NCI-H2081 treated with DMSO at 0.1 percent for 48 hours (cell line): ENCODE measurements at places on chromosomes 7 and 10.

DNA sequence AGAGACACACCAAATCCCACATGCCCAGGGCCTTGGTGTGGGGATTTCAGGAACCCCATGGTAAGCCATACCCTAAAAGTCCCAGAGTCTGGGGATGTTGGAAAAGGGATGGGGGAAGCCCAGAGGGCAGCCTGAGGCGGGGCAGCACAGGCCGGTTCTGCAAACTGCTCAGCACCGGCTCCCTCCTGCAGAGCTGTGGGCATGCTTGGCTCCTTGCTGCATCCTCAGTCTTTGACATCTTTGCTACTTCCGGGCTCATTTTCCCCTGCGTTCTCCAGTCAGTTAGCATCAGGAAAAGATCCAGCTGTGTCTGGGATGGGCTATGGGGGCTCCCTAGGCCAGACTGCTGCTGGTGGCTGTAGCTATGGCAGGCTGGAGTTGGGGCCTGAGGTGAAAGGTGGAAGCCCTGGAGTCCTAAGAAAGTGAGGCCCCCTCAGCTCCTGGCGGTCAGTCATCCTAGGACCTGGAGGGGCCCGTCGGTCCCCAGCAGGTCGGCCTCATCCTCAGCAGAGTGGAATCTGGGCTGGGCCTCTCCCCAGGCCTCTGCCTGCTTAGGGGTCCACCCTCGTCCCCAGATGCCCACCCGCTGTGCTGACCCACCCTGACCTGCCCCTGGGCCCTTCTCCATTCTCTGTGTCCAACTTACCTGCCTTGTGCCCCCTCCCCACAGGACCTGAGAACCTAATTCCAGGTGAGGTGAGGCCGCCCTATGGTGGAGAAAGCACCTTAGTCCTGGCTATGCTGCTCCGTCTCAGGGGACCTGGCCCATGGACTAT is 9.3 kb downstream of the TBATA start:
- no peak for DNase-seq

DNA sequence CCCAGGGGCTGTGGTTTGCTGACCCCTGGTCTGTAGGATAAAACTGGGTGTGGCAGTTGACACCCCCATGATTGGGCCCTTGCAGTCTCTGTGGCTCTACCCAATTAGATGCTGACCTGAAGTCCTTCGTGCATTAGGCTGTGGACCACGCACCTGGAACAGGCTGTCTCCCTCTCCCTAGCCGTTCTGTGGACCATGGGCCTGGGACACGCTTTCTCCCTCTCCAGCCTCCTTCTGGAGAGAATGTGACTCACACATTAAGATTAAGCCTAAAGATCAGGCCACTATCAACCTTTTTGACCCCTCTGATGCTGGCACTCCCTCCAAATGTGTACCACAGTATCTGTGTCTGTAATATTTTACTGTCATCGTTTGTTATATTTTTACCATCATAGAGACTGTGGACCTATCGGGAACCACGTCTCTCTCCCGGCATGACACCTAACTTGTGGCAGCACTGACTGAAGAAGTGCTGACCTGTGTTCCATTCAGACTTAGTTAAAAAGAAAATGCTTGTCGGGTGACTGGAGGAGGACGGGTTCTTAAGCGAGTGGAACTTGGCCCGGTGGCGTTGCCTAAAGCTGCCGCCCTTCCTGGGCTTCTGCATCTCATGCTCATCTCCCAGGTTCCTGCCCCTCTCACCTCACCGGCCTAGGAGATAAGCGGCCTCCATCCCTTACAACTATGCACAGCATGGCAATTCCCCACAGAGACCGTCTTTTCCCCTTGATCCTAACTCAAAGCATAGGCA is 92.8 kb downstream of the WDR37 start:
- DNase-seq, result no peak

GRCh38 chr10:132181691-132182425 is 4.9 kb upstream of the DPYSL4 start:
- DNase-seq, result no peak

DNA sequence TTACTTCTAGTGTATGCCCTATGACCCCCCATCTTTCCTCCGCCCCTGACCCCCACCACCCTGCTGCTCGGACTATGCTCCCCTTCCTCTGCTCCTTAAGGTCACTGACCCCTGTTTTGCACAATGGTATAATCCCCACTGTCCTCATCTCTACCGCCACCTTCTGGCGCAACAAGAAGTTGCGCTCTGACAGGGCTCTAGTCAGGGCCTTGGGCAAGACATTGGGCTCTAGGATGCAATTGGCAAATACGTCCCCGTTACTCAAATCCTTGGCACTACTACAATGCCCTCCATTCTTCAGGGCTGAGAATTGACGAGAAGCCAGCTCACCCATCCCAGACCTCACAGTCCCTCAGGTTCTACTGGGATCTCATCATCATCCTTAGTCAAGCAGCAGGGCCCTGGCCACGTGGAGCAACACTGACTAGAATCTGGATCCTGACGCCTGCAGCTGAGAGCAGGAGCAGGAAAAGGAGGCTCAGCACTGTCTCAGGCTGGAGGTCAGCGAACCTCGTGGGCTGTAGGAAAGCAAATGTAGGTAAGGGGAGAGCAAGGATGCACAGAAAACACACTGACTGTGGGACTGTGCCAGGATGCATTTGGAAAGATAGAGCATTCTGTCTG is 10.6 kb downstream of the LRIT2 start:
- no peak for DNase-seq

DNA sequence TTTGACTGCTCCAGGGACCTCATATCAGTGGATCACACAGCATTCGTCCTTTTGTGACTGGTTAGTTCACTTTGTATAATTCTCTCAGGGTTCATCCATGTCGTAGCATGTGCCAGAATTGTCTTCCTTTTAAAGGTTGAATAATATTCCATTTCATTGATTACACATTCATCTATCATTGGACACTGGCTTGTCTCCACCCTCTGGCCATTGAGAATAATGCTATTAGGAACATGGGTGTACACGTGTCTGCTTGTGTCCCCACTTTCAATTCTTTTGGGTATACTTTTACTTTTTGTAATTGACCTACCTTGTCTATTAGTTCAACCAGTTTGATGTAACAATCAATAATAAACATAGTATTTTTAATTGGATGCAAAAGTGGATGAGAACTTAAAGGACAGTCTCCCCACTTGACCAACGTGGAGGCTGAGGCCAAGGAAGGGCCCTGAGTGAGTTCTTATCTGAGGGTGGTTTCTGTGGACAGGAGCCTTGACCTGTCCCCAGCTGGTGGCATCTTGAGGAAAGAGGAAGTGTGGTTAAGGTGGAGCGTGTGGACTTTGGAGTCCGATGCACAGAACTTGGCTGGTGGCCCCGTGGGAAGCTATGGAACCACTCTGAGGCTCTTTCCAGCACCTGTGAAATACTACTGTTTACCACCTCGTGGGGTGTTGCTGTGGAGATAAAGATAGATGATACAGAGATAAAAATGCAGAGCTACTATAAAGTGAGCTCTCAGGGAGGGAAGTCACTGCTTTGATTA is 16.6 kb downstream of the WDFY4 start:
- no peak for DNase-seq

- no peak for DNase-seq
These were observed 1094.4 kb downstream of the NRG3 start for GRCh38 chr10:82969405-82969804.

GRCh38 chr10:49585387-49585786 is 24.7 kb upstream of the SLC18A3 start:
- DNase-seq, result no peak

- DNase-seq, result peak; percentile 63
These were observed 236.1 kb upstream of the BMPER start for GRCh38 chr7:33669251-33669670.

DNA sequence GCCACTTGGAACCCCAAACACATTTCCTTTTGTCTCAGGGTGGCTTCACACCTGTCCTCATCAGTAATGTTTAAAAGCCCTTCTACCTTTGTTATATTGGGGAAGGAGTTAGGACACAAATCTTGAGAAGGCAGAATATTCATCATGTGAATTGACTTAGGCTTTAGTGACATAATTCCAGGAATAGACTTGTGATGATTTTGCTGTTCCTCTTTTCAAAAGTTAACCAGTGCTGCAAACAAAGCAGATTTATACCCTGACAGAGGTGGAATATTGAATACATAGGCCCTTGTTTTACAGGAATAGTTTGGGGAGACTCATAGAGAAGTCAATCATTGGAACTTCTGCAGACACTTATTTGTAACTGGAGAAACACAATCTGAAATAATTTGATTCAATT is 27.0 kb downstream of the ZNF786 start:
- DNase-seq, result no peak

GRCh38 chr10:75247797-75248196 is 12.0 kb upstream of the COMTD1 start:
- DNase-seq, result no peak

DNA sequence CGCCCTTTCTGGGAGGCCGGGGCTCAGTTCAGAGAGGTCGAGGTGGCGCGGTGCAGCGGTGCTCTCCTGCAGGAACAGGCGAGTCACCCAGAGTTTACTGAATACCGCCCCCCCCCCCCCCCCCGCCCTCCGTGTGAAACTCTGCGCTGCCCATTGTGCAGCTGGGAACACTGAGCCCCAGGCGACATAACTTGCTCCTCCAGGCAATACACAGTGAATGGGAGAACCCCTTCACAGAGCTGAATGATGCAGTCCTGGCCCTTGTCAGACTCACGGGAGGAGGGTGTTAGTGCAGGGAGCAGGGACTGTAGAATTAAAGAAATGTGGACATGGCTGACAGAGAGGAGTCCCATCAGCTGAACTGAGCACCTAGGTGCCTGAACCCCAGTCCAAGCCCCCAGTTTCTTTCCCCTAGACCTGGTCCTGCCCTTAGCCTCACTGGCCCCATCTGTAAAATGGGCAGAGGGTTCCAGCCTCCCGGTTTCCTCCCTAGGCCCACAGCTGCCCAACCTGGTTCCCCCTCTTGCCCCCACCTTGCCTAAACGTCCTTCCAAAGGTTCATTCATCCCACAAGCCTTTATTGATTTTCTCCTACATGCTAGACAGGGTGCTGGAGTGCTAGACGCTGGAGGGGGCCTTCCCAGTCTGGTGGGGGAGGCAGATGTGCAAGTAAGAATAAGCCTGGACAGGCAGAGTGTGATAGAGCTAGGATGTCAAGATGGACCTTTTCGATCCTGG is 869 bp upstream of the LOXL4 start:
- no peak for DNase-seq

DNA sequence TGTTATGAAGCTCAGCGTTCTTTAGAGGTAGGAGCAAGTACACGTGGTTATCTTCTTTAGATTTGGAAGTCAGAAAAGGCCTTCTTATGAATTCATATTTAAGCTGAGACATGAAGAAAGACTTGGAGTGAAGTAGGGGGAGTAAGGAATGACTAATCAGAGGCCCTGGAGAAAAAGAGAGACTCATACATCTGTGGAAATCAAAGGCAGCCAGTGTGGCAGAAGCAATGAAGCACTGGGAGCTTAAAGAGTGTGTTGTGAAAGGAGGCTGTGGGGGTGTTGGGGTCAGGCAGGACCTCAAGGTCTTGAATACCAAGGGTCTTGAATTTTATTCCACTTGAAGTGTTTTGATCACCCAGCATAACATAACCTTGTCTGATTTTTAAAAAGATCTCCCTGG is 35.7 kb upstream of the FGL2 start:
- no peak for DNase-seq

DNA sequence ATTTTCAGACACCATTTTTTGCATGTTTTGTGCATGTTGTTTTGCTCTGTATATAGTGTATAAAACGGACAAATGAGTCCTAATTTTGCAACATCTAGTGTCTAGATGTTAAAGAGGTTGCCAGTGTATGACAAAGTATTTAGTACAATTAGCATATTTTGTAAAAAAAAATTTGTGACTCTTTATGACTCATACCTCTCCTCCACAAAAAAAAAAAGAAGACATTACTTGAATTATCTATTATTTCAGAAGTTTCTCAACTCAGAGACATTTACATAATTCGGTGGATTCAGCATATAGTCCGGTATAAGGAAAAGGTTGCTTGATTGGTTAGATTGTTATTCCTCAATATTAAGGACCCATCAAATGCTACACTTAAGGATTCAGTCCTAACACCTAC is 26.0 kb downstream of the NUP42 start:
- no peak for DNase-seq

- DNase-seq, result no peak
These were observed 119.2 kb downstream of the DPP6 start for GRCh38 chr7:154171422-154171821.

- no peak for DNase-seq
These were observed 376.3 kb downstream of the IPMK start for GRCh38 chr10:57891201-57892006.

DNA sequence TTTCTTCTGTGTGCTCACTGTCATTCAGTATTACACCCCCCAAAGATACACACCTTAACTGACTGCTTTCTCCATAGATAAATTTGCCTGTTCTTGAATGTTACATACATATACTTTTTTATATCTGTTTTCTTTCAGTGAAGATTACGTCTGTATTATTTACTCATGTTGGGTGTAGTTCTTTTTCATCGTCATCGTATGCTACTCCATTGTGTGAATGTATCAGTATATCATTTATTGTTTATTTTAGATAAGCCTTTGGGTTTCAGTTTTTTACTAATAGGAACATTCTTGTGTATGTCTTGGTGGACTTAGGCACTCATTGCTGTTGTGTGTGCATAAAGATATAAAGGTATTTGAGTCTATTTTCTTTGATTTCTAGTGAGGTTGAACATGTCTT is 64.4 kb downstream of the SEPTIN7 start:
- no peak for DNase-seq

GRCh38 chr7:80047856-80048459 is 86.7 kb upstream of the GNAI1 start:
- DNase-seq, result peak; percentile 25

GRCh38 chr10:130787243-130787642 is 524.3 kb downstream of the TCERG1L start:
- no peak for DNase-seq

GRCh38 chr7:155460926-155461613 is 3.1 kb downstream of the EN2 start:
- DNase-seq, result no peak
